ENCODE measurements at places on chromosomes 4 and X.

- DNase-seq: no peak
Observed at GRCh38 chr4:11424000-11424399, 4.7 kb downstream of the HS3ST1 start.

DNA sequence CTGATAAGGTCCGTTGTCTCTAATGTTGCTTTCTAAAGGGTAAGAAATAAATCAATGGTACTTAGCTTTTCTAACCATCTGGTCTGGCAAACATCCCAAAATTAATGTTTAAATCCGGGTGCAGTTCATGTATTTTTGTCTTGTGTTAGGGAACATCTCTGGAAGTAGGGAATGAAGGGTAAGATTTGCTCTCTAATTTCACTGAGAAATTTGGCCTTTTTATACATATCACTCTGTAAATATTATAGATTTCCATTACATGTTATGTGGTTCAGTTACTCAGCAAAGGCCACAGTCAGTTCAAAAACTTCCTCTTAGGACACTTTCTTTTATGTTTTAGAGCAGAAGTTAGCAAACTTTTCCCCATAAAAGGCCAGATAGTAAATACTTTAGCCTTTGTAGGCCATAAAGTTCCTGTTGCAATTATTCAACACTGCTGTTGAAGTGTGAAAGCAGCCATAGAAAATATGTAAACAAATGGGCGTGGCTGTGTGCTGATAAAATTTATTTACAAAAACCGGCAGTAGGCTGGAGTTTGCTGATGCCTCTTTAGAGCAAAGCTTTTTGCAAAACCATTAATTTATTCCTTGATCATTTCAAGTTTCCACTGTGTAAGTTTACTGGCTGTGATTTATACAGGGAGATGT is 218.1 kb downstream of the ANTXR2 start:
- DNase-seq: peak; percentile 3

DNA sequence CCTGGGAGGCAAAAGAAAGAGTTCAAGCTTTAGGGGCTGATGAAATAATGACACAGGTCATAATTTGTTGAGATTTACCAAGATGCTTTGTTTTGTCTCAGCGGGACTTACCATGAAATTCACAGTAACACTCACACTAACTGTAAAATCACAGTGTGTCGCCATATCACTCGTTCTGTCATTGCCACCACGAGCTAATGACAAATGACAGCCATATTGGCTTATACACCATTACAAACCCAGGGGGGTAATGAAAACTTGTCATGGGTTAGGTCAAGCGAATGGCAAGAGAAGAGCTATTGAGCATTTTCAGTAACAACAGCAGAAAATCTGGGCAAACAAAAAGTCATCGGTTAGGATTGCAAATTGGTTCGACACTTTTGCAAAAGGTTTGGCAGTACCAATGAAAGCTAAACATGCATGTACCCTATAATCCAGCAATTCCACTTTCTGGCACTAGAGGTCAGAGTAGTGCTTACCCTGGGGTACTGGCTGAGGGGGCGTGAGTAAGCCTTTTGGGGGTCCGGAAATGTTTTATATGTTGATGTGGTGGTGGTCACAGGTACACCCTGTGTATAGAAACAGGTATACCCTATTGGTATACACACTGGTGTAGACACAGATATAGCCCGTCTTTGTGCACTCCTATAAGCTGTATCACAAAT is 83.9 kb upstream of the RAI2 start:
- DNase-seq: peak; percentile 10

- no peak for DNase-seq
Observed at GRCh38 chr4:156966836-156967235, 4.8 kb downstream of the PDGFC start.

DNA sequence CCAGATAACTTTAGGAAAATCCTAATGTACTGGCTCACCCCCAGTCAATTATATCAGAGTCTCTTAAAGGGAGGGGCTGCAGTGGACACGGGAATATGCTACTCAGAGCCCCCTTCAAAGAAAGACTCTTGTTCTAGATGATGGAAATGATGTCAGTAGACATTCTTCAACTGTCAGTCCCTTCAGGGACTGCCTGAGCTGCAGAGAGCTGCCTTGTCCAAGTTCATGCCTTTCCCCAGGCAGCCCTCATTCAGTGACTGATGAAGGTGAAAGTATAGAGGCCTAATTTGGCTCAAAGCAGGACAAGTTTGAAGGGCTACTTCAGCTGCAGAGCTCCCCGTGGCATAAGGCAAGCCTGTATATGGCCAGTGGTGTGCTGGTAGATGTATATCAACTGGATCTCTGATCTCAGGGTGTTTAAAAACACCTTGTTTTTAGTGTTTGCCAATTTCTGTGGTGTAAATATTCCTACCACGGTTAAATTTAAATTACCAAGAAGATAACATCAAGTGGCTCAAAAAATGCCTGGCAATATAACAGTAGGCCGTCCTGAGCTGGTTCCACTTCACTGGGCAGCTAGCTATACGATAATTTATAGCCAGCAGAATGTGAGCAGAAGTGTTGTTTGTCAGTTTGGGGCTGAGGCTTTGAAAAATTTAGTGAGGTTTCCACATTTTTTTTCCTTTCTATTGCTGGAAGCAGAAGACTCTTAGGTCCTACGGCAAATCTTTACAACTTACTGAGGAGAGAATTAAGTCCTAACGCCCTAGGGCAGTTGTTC is 748.8 kb upstream of the FTHL17 start:
- DNase-seq: no peak

DNA sequence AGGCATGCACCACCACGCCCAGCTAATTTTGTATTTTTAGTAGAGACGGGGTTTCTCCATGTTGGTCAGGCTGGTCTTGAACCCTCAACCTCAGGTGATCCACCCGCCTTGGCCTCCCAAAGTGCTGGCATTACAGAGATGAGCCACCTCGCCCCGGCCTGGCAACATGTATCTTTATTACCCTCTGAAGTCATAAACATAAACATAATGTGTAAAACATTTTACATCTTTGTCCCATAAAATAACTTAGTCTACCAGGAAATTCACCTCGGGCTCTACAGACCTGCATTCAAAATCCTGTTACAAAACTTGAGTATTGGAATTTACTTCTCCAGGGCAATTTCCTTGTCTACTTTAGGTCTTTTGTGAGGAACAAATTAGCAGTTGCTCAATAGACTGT is 68.1 kb upstream of the DUSP21 start:
- DNase-seq: no peak

- no peak for DNase-seq
Observed at GRCh38 chr4:21757248-21757647, 191.3 kb downstream of the KCNIP4 start.

DNA sequence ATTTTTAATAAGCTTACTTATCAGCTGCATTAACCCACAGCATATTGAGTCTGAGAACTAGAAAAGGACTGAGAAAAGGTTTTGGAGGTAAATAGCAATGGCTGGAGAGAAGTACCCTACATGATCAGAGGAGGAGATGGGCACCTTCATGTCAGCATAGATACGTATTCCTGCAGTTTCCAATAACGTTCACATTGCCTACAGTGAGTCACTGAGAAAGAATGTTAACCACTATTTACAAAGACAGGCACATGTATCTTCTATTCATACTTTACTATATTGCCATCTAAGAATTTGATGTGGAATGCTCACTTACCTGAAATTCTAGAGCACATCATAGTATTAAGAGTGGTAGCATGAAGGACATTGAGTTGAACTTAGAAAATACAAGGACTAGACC is 92.5 kb downstream of the TLL1 start:
- DNase-seq: no peak

- DNase-seq: no peak
Observed at GRCh38 chr4:15658136-15658770, 3.1 kb upstream of the FBXL5 start.

- no peak for DNase-seq
Observed at GRCh38 chrX:155534800-155535199, 76.4 kb upstream of the F8A3 start.

DNA sequence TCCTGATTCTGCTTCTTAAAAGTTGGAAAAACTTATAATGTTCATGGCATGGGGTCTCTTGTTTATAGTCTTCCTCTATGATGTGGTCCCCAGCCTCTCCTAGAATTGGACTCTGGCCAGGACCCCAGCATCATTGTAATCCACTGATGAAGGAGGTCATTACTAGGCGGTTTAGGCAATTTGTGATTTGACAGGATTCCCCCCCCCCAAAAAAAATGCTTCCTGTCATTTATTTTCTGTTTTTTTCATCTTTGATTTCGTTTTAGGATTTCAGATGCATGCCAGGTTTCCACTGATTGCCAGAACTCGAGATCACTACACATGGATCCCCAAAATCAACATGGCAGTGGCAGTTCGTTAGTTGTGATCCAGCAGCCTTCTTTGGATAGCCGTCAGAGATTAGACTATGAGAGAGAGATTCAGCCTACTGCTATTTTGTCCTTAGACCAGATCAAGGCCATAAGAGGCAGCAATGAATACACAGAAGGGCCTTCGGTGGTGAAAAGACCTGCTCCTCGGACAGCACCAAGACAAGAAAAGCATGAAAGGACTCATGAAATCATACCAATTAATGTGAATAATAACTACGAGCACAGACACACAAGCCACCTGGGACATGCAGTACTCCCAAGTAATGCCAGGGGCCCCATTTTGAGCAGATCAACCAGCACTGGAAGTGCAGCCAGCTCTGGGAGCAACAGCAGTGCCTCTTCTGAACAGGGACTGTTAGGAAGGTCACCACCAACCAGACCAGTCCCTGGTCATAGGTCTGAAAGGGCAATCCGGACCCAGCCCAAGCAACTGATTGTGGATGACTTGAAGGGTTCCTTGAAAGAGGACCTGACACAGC is 4.9 kb downstream of the SPRY1 start:
- no peak for DNase-seq

DNA sequence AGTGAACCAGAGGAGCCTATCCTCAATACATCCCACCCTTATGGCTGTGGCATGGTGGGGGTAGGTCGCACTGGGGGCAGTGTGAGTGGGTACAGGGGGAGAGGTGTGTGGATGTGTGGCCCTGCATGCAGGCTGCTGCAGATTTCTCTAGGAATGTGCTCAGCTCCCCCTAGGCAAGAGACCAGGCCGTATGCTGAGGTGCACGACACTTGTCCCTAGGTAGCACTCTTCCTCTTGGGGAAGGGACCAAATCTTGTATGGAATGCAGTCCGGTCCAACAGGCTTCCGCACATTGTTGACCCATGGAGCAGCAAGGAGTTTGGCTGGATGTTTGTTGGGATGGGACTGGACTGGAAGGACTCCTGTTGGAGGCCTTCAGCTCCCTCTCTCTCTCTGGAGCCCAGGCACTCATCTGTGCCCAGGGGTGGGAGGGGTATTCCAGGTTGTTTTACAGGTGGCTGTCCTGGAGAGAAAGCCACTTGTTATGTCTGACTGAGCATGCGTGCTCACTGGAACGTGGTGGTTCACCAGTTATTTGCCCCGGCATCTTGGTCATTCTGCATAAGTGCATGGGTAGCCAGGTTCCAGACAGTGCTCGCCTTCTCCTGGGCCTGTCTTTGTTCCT is 55.1 kb downstream of the NBDY start:
- no peak for DNase-seq

DNA sequence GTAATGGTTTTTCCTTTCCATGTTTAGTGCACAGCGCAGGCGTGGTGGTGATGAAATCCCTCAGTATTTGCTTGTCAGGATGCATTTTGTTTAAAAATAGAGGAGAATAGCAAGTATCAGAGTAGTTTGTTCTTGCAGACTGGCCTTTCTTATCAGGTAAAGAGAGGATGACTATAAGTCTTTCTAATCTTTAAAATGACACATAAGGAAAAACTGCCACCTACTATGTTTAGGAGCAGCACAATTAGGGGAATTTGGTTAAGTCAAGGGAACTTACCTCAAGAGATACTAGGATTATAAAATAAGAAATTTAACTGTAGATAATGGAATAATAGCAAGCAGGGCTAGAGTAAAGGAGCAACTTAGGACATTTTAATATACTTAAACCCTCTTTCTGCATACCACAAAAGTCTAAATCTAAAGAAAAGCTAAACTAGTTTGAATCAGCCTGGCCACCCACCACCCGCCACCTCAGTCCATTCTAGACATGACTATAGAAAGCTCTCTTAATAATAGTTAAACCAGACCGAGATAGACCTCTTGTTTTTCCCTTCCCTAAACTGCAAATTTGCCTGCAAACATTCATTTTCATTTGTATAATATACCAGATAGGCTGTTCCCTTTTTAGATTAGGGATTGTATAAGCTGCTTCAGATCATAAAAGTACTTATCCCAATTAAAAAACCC is 62.0 kb downstream of the APOOL start:
- DNase-seq: no peak

DNA sequence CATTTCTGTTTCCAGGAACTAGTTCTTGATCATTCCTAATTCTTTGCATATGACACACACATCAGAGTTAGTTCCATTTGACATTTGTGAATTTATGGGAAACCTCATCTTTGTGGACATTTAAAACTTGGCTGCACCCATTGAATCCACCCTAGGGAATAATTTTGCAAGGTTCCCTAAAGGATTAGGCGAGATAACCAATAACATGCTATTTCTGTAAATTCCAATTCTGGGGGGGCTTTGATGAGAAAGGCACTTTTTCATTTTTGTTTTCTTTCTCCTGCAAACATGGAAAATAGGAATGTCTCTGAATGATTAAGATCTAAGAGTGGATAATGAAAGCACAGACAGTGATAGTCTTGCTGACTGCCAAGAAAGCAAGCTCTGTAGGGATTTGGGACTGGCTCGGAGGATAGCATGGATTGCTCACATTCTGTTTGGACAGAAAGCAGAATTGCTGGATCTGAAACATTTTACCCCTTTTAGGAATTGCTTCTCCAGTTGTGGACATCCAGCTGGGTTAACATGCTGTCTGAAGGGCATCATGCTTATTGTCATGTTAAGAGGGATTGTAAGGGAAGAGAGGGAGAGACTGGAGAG is 145.1 kb downstream of the NHS start:
- DNase-seq: peak; percentile 16

DNA sequence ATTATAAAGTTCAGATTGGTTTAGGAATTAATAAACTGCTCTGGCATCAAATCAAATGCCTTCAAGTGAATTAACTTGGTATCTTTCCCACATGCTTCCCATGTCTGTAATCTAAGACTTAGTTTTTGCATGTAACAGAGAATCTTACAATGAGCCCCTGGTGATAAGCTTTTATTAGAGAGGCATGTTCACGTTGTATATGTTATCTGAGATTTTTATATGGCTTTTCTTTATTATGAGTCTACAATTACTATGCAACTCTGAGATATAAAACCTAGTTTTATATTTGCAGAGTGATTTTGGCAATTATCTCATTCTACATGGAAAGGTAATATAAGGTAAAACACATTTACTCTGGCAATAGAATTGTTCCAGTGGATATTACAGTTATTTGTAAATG is 1578.4 kb upstream of the IGFBP7 start:
- DNase-seq: no peak
